Bronchial smooth muscle cell (primary cell): ENCODE measurements at places on chromosomes 5 and 9. TPM values are rescaled to one million over a fixed set of nuclear protein-coding genes. Genes with fewer than 3 reads are reported as not detected.

Gene FCN1
- total RNA-seq, result not detected in 2 replicates

Gene C5orf58
- not detected in 2 replicates for total RNA-seq

Gene HIGD2A
- total RNA-seq, result 23.8 and 29.9 TPM in 2 replicates

Gene MELK
- total RNA-seq, result 3.5 and 6.5 TPM in 2 replicates

Gene DAB2IP
- total RNA-seq, result 4.4 and 11.1 TPM in 2 replicates

Gene KIF2A
- total RNA-seq, result 32.6 and 42.0 TPM in 2 replicates

Gene NAIF1
- total RNA-seq, result 12.3 and 17.8 TPM in 2 replicates

Gene ZNF366
- not detected in 2 replicates for total RNA-seq

Gene GPR150
- under 0.01 and 0.32 TPM in 2 replicates for total RNA-seq

Gene SLC6A7
- total RNA-seq, result not detected in 2 replicates

Gene KYAT1
- total RNA-seq, result 8.4 and 8.7 TPM in 2 replicates

Gene MAP3K1
- 2.7 and 3.2 TPM in 2 replicates for total RNA-seq

Gene SPATA31A3
- not detected in 2 replicates for total RNA-seq

Gene SOHLH1
- total RNA-seq, result not detected in 2 replicates

Gene STC2
- total RNA-seq, result 315 and 727 TPM in 2 replicates
